Activated CD4-positive, CD25-positive, alpha-beta regulatory T cell treated with anti-CD3 and anti-CD28 coated beads, Interleukin-2, amount 50 U/mL, for 72 hours (primary cell): ENCODE measurements at places on chromosomes 13 and 19.

GRCh38 chr19:17235300-17235970 is 9.4 kb downstream of the OCEL1 start:
- DNase-seq = peak; percentile 73

GRCh38 chr19:40081411-40081810 is 9.3 kb downstream of the ZNF780A start:
- DNase-seq = no peak

DNA sequence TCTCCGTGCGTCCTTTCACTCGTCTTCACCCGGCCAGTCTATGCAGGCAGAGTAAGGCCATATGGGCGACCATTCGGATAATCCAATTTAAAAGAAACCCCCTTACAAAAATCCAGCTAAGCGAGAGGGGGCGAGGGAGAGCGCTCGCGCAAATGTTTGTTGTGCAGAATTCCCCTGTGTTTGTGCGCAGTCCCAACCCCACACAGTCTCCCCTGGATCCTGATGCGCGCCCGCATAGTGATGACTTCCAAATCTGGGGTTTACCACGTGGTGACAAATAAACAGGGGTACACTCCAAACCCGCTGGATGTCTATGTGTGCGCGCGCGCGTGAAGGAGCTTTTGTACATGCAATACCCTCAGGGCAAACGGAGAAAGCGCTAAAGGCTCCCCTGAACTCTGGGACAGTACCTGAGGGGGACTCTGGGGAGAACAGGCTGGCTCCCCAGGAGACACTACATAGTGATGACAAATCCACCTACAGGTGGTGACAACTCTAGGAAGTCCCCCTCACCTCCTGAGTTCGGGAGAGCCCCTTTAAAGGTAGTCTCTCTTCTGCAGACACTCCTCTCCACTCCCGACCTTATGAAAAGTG is 8.5 kb downstream of the SOX21 start:
- no peak for DNase-seq

- no peak for DNase-seq
These were observed 80.1 kb upstream of the ATXN8OS start for GRCh38 chr13:70027551-70027950.

GRCh38 chr19:46350029-46350757 is 3.3 kb downstream of the PPP5C start:
- DNase-seq = no peak

DNA sequence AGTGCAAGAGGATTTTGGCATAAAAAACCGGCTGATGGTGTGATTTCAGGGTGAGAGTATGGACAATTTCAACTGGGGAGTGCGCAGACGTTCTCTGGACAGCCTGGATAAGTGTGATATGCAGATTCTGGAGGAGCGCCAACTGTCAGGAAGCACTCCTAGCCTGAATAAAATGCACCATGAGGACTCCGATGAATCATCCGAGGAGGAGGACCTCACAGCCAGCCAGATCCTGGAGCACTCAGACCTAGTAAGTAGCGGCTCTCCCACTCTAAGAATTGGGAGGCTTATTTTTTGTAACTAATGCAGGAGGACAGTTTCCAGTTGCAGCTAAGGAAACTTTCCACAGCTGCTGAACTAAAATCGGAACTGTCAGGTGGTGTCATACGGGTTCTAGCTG is 53.6 kb downstream of the ZAR1L start:
- no peak for DNase-seq

- no peak for DNase-seq
These were observed 62.4 kb upstream of the RNF113B start for GRCh38 chr13:98239162-98240076.

- DNase-seq = no peak
These were observed 99.2 kb downstream of the ABCC4 start for GRCh38 chr13:95201814-95202651.

DNA sequence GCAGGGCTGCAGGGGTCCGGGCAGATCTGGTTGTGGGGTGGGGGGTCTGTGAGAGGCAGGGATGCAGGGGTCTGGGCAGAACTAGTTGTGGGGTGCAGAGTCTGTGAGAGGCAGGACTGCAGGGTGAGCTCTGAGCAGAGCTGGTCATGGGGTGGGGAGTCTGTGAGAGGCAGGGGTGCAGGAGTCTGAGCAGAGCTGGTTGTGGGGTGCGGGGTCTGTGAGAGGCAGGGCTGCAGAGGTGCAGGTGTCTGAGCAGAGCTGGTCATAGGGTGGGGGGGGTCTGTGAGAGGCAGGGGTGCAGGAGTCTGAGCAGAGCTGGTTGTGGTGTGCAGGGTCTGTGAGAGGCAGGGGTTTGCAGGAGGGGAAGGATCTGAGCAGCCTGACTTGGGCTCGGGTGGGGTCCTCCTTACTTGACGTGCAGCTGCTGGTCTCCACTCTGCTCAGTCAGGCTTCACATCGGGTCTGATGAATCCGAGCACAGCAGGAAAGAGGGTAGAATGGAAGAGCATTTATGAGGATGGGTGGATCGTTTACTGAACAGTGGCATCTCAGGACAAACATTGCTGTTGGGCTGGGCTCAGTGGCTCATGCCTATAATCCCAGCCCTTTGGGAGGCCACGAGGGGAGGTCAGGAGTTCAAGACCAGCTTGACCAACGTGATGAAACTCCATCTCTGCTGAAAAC is 31.2 kb downstream of the IGFL2 start:
- DNase-seq = no peak

DNA sequence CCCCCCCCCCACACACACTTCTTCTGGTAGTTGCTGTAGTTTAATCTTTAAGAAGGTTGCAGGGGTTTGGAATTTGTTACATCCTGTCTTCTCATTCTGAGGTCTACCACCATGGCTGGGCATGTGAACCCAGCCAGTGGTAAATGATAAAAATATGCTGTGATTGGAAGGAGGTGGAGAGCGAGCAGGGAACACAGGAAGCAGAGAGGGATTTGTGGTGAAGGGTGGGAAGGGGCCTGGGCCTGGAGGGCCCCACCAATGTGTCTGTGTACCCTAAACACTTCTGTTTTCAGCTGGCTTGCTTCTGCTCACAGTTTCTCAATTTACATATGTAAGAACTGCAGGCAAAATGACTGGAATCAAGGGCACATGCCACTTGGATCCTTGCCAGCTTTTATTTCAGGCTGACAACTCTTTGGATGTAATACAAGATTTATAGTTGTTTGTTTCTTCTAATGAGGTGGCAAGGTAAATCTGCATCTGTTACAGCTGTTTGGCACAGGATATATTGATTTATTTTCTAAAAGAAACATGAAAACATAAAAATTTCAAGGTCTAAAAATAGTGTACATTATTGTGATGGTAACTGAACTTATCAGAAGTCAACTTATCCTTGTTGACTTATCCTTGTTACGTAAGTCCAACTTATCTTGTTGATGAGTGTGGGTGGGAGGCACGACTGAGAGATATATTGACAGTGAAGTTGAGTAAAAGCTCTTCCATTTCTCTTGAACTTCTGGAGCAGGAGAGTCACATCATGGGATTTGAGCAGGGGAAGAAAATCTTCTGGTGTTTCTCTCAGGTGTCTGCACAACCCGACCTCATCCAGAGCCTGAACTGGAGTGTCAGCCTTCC is 313.2 kb downstream of the SHISA2 start:
- DNase-seq = no peak

GRCh38 chr19:32469795-32470194 is 64.2 kb downstream of the DPY19L3 start:
- DNase-seq = no peak

DNA sequence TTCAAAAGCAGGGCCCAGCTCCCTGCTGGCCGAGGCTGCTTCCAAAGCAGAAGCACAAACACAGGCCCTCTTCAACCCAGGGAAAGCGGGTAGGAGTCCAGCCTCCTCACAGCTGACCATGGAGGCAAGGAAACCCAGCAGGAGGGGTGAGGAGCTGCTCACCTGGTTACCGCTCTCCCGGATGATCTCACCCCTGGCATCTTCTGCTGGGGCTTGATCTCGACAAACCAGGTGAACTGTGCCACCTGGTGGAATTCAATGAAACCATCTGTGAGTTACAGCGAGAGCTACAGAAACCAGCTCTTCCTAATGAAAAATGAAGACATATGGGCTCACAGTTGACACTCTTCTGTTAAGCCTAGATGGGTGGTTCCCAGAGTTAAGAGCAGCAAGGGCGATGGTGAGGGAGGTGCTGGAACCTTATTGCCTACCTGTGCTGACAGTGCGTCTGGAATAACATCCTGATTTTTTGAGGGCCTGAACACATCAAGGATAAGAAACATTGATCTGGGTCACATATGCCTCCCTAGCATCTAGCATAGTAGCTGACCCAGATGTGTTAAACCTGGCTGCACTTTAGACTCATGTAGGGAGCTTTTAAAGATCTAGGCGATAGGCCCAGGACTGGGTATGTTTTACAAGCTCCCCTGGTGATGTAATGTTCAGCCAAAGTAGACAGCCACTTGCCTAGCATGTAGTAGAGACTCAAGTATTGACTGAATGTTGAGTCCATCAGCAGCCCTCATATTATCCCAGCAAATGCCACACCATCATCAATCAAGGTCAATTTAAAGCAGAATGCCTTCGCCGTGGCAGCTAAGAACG is 6.1 kb downstream of the DHRS12 start:
- DNase-seq = no peak

DNA sequence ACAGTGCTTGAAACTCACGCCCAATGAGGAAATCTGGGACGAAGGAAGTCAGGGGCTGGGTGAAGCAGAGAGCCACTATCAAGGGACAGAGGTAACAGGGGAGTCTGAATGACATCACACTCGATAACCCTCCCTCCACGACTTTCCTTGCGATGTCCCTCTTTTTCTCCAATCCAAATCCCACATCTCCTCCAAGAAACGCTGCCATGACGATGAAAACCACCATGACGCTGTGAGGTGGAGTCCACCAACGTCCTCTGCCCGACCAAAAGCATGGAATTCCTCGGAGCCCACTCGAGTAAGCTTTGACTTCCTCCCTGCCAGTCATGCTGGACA is 967 bp downstream of the REXO1 start:
- no peak for DNase-seq

- DNase-seq = peak; percentile 37
These were observed 122.1 kb downstream of the COG6 start for GRCh38 chr13:39777527-39778061.

GRCh38 chr19:40948580-40949299 is 42.3 kb upstream of the CYP2B6 start:
- DNase-seq = no peak

GRCh38 chr13:27007166-27007565 is 164.4 kb downstream of the USP12 start:
- DNase-seq = no peak

- DNase-seq = no peak
These were observed 4.1 kb downstream of the ALG11 start for GRCh38 chr13:52016296-52016695.

DNA sequence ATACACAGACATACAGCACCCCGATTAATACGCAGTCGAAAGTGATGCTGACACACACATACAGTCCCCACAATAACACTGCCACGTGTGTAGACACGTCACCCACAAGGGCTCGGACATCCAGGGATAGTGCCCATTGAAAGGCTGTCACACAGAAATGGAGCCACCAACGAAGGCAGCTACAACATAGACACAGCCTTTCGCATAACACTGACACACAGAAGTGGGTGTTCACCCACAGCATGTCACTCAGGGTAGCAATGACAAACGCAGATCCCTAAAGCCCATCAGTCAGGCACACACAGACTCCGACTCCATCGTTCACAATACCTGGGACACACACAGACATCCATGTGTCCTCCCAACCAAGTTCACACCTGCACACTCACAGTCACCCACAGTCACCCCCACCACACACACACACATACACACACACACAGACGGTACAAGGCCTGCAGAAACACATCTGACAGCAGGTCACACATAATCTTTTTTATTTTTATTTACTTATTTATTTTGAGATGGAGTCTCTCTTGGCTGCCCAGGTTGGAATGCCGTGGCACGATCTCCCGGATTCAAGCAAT is 10.4 kb upstream of the NANOS3 start:
- DNase-seq = no peak

DNA sequence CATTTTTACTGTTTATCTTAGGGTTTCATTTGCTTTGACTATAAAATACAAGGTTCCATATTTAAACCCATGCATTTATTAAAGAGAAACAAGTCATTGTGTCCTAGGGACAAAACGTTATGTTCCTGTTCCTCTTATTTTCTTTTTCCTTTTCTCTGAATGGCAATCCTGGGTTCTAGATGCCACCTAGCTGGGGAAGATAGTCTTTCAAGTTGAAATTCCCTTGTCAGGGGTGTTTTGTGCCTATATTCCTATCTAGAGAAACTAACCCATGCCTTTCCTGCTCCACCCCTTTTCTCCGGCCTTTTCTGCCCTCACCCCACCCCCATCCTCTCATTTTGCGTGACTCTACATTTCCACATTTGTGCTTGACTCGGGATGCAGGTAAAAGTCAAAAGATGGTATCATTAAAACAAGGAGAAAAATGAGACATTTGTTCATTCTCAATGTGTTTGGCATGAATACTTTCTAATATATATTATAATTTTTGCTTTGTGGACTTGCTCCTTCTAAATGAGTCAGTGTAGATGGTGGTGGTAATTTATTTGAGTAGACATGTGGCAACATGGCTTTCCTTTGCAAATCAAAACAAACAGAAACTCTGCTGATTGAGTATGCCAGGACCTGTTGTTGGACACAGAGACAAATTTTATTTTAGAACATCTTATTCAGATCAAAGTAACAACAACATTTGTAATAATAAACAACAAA is 26.8 kb upstream of the STARD13 start:
- no peak for DNase-seq

DNA sequence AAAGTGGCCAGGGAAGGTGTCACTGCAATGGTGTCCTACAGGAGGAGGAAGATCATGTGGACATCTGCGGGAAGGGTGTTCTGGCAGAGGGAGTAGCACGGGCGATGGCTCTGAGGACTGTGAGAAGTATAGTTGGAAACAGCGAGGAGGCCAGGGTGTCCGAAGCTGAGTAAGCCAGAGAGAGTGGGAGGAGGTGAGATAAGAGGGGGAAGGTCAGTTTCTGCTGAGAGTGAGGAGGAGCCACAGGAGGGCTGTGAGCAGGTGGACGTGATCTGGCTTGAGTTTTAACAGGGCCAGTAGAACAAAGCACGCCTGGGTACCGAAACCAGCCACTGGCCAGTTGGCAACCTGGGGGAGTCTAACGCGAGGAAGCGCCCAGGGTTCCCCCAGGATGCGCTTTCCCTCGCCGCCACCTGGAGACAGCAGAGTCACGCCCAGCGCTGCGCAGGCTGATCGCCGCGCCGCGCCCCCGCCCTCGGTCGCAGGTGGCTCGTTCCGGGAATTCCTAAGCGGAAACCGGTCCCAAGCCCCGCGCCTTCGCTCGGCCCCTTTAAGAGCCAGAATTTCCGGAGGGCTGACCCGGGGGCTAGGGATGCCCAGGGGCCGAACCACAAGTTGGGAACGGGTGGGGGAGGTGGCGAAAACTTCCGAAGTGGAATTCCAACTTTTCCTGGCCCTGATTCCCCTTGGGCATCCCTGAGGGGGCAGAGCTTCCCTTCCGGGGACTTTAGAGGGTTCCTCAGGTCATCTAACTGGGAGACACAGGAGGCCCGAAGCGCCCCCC is 1.1 kb upstream of the LSR start:
- peak; percentile 59 for DNase-seq

DNA sequence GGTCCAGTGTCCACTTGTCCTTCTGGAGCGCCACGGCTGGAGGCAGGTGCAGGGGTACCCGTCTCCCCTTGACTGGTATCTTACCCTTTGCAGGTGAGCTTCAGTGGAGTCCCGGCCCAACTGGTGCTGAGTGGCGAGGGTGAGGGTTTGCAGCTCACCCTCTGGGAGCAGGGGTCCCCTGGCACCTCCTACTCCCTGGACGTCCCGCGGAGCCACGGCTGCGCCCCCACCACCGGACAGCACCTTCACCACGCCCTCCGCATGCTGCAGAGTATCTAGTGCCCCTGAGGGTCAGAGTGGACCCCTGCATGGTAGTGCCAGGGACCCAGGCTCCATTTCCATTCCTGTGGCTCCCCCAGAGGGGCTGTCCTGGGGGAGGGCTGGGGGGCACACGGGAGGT is 11.1 kb downstream of the PLK5 start:
- DNase-seq = no peak

GRCh38 chr19:10352764-10353671 is 13.6 kb upstream of the ICAM3 start:
- no peak for DNase-seq
